ENCODE measurements at places on chromosomes 3 and 15. TPM values are rescaled to one million over a fixed set of nuclear protein-coding genes. Genes with fewer than 3 reads are reported as not detected.

GPR156 gene
- 0.37 TPM for total RNA-seq

CPN2 gene
- total RNA-seq = not detected

CCDC191 gene
- 1.8 TPM for total RNA-seq

TICRR gene
- total RNA-seq = 0.28 TPM

ROPN1 gene
- total RNA-seq = not detected

SLITRK3 gene
- total RNA-seq = not detected

LYZL4 gene
- total RNA-seq = not detected

NFKBIZ gene
- 48.4 TPM for total RNA-seq

MST1R gene
- total RNA-seq = 0.14 TPM

GABRA5 gene
- 0.14 TPM for total RNA-seq

MYEF2 gene
- 0.71 TPM for total RNA-seq

ADGRG7 gene
- total RNA-seq = not detected

BCHE gene
- 0.28 TPM for total RNA-seq

CAPN3 gene
- total RNA-seq = 1.7 TPM

GABPB1 gene
- total RNA-seq = 40.1 TPM

DLEC1 gene
- total RNA-seq = 0.09 TPM

NR1I2 gene
- not detected for total RNA-seq

CSPG4 gene
- total RNA-seq = 15.3 TPM

GOLGA6A gene
- not detected for total RNA-seq

RASGRP1 gene
- 0.37 TPM for total RNA-seq

FAM107A gene
- under 0.01 TPM for total RNA-seq

TTLL13 gene
- 0.14 TPM for total RNA-seq

CADPS gene
- total RNA-seq = 26.5 TPM

SLCO2A1 gene
- under 0.01 TPM for total RNA-seq

P2RY1 gene
- total RNA-seq = 4.4 TPM

SLC2A2 gene
- 0.09 TPM for total RNA-seq

ZNF860 gene
- total RNA-seq = 0.28 TPM

GATA2 gene
- total RNA-seq = 1.8 TPM

FBXO40 gene
- total RNA-seq = not detected
